ENCODE measurements at places on chromosomes 4 and X. TPM values are rescaled to one million over a fixed set of nuclear protein-coding genes. Genes with fewer than 3 reads are reported as not detected.

DNA sequence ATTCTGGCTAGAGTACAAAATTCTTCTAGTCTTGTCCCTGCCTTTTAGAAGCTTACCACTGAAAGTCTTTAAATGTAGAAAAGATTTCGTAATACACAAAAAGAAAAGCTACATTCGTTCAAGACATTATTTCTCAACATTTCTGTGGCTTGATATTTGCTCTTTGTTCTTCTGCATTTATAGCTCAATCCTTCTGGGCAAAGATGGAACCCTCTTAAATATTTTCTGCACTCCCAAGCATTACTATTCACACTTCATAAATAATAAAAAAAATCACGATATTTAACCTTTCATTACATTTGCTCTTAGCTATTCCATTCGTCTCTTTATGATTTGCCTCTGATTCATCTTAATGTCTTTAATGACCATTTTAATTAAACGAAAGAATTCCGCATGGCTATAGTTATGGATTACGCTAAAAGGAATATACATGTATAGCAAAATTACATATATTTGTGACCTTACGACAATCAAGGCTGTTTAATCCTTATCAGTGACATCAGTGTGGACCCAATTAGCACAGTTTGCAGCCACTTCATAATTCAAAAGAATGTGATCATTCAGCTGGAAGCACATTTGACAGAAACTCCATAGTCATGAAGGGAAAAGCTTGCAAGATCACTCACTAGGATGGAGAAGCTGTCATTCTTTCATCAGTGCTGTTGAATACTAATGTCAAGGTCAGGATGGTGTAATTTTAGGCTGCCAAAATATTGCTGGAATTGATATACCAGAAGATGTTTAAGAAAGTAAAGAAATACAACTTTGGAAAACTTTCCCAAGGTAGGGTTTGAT is 1075.0 kb upstream of the TENM3 start:
- H3K4me3 ChIP-seq: no peak overlapping the region
- H3K4me1 ChIP-seq: no peaks in the 10 kb centered on the region
- no peak overlapping the region for H3K27ac ChIP-seq
- no peaks in the 10 kb centered on the region for H3K36me3 ChIP-seq
- no peaks in the 10 kb centered on the region for H3K27me3 ChIP-seq
- DNase-seq: no peak

DNA sequence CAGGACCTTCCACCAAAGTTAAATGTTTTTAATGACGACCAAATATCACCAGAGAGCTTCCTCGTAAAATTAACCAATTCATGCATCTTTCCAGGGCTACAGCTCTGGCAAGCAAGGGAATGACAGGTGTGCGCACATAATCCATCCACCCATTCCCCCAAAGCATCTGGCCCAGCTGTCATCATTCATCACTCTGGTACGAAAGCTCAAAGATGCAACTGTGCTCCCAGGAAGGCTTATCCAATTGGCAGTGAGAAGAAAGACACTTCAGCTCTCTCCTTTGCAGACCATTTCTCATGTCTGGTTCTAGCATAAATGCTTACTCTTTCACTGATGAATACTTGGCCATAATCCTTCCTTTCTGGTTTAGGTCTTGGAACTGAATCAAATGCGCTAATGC is 139.2 kb downstream of the NSUN7 start:
- DNase-seq: no peak
- no peaks in the 10 kb centered on the region for H3K27me3 ChIP-seq
- peaks cover 28% of the 10 kb centered on the region for H3K36me3 ChIP-seq
- H3K4me1 ChIP-seq: no peaks in the 10 kb centered on the region

GRCh38 chr4:30716158-30716557 is 4.0 kb upstream of the PCDH7 start:
- H3K27ac ChIP-seq: no peak overlapping the region
- H3K4me1 ChIP-seq: peaks cover 40% of the 10 kb centered on the region
- DNase-seq: no peak
- no peak overlapping the region for H3K4me3 ChIP-seq
- H3K36me3 ChIP-seq: no peaks in the 10 kb centered on the region

DNA sequence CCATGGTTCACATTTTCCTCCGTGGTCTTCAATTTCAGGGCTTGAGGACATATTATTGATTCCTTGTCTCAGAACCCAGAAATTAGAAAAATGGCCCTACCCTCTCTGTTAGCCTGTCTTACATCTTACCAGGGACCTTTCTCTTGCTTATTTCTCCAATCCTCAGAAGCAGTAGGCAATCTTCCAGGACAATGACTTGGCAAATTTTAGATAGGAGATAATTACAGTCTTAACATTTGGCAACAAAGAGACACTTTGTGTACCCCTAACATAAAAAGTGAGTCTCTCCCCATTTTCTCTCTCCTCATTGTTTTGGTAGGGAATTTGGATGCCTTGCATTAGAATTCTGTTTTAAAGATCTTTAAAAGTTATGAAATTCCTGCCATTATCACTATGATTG is 778.1 kb upstream of the SLIT2 start:
- H3K4me1 ChIP-seq: no peaks in the 10 kb centered on the region
- H3K27me3 ChIP-seq: no peaks in the 10 kb centered on the region
- no peak overlapping the region for H3K27ac ChIP-seq
- H3K4me3 ChIP-seq: no peak overlapping the region
- DNase-seq: no peak
- no peaks in the 10 kb centered on the region for H3K36me3 ChIP-seq

- no peak overlapping the region for H3K4me3 ChIP-seq
- H3K27me3 ChIP-seq: no peaks in the 10 kb centered on the region
- no peak for DNase-seq
- H3K27ac ChIP-seq: no peak overlapping the region
Measured at GRCh38 chrX:123185721-123186120, 1.6 kb downstream of the GRIA3 start.

- H3K36me3 ChIP-seq: no peaks in the 10 kb centered on the region
- H3K4me3 ChIP-seq: no peak overlapping the region
- no peaks in the 10 kb centered on the region for H3K27me3 ChIP-seq
- DNase-seq: no peak
- no peak overlapping the region for H3K27ac ChIP-seq
- peaks cover 29% of the 10 kb centered on the region for H3K4me1 ChIP-seq
Measured at GRCh38 chr4:56469489-56470210, 2.2 kb downstream of the SRP72 start.

DNA sequence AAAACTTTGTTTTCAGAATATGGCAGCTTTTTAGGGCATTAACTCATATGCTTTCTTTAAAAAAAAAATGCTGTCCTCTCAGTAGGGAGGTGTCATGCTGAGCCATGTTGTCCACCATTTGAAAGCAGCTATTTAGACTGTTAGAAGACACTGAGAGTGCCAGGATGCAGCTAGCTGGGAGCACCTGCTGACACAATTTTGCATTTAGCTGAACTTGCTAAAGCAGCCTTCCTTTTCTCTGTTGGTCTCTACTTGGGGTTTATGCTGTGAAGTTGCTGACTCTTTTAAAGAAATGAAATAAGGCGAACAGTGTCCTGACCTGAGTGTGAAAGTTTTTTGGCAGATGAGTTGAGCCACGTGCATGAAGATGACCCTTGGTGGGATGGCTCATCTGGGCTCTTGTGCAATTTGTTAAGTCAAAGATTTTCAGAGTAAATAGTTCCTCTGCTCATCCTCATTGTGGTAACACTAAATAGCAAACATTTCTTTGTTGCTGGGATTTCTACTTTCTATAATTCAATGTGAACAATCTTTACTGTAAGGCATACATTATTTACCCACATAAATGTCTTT is 64.5 kb downstream of the CDS1 start:
- H3K4me3 ChIP-seq: no peak overlapping the region
- no peak overlapping the region for H3K27ac ChIP-seq
- DNase-seq: no peak
- no peaks in the 10 kb centered on the region for H3K4me1 ChIP-seq

- DNase-seq: no peak
- no peaks in the 10 kb centered on the region for H3K36me3 ChIP-seq
- H3K4me1 ChIP-seq: peaks cover 13% of the 10 kb centered on the region
Measured at GRCh38 chrX:153777261-153778090, 3.4 kb upstream of the SRPK3 start.

- H3K4me3 ChIP-seq: no peak overlapping the region
- no peak overlapping the region for H3K27ac ChIP-seq
- H3K27me3 ChIP-seq: no peaks in the 10 kb centered on the region
- H3K4me1 ChIP-seq: no peaks in the 10 kb centered on the region
- no peaks in the 10 kb centered on the region for H3K36me3 ChIP-seq
Measured at GRCh38 chr4:33931026-33931425, 2313.3 kb downstream of the ARAP2 start.

DNA sequence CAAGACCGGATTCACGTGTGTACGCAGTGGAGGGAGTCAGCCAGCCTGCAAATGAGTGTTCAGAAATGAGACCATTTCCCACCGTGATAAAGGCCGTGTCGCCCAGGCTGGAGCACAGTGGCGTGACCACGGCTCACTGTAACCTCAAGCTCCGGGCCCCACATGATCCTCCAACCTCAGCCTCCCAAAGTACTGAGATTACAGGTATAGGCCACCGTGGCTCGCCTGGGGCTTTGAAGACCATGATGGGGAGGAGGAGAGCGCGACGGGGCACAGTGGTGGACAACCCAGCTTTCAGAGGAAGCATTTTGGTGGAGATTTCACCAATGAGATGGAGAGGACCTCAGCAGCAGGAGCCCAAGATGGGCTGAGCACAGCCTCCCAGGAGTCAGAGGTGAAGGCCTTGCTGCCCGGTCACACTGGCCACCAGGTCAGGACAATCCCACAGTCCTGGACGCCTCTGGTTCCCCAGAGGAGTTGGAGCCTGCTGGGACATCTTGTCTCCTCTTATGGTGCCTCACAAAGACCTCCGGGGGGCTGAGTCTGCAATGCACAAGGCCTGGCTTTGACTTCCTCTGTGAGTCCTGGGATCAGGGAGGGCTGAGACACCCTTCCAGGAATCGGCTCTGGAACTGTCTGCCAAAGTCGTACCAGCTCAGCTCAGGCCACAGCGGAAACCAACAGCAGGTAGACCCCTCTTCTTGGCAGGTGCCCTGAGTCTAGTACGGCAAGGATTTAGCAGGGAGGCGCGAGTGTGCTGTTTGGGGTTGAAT is 22.4 kb upstream of the MXD4 start:
- H3K4me1 ChIP-seq: peaks cover 4% of the 10 kb centered on the region
- H3K27ac ChIP-seq: no peak overlapping the region
- no peaks in the 10 kb centered on the region for H3K27me3 ChIP-seq
- H3K36me3 ChIP-seq: no peaks in the 10 kb centered on the region
- no peak overlapping the region for H3K4me3 ChIP-seq

NDP gene
- total RNA-seq: not detected

SLC25A14 gene
- 3.5 TPM for total RNA-seq

NALF2 gene
- 0.35 TPM for total RNA-seq

MAGEC3 gene
- total RNA-seq: not detected

STATH gene
- not detected for total RNA-seq

FTSJ1 gene
- total RNA-seq: 12.5 TPM

BCORL1 gene
- 10.7 TPM for total RNA-seq

CTSO gene
- total RNA-seq: 18.4 TPM

Measured in Peyer's patch (tissue), 4 donors.